ENCODE measurements at places on chromosomes 7 and 10.

DNA sequence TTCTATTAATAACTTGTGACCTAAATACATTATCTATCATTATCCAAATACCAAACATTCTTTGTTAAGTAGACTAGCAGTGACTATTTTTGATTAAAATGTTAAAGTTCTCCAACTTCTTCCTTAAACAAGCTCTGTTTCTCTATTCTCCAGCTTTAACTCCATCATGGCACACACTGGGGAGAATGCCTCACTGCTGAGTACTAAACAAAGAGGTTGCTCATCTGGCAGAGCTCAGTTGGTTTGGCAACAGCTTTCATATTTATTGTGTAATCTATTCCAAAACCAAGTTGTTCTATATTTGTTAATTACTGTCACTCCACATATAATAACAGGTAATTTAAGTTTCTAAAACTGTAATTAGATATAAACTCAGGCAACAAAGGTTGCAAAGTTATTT is 89.6 kb downstream of the USP6NL start:
- DNase-seq: no peak

DNA sequence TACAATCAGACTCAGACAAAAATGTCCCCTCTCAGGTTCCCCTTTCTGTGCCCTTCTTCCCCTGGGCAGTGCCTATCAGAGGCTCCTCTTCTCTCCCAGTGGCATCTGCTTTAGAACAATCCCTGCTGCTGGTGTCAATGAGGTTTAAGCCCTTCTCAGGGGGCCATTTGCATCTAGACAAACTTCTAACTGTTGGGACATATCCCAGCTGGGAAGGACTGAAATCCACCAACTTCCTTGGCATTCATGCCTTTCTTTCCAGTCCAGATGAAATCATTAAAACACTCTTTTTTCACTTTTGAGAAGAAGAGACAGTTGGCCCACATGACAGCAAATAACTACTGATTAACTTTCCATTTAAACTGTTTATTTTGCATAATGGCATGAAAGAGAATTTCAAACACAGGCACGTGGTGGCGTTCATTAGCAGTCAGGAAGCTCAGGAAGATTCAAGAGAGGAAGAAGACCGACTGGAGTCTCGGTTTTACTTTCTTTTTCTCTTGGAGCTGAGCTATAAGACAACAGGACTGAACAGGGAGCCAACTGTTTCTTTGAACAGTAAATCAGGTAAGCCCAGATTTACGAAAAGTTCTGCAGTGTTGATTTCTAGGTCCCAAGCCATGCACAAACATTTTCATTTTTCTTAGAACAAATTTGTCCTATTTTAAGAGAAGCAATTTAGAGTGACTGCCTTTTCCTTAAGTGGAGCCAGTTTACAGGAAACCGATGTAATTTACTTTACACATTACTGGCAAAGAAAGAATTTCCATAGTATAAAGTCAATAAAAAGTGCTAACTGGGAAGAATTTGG is at the start of gene GIMAP2:
Gene GIMAP2 (plus strand): TSS at position 488 of the 811 bp plus-strand sequence. CDS start 1,354 bp downstream, outside the sequence.
- peak; percentile 60 for DNase-seq

GRCh38 chr7:24659505-24659904 is 86.3 kb downstream of the PALS2 start:
- DNase-seq: peak; percentile 46

DNA sequence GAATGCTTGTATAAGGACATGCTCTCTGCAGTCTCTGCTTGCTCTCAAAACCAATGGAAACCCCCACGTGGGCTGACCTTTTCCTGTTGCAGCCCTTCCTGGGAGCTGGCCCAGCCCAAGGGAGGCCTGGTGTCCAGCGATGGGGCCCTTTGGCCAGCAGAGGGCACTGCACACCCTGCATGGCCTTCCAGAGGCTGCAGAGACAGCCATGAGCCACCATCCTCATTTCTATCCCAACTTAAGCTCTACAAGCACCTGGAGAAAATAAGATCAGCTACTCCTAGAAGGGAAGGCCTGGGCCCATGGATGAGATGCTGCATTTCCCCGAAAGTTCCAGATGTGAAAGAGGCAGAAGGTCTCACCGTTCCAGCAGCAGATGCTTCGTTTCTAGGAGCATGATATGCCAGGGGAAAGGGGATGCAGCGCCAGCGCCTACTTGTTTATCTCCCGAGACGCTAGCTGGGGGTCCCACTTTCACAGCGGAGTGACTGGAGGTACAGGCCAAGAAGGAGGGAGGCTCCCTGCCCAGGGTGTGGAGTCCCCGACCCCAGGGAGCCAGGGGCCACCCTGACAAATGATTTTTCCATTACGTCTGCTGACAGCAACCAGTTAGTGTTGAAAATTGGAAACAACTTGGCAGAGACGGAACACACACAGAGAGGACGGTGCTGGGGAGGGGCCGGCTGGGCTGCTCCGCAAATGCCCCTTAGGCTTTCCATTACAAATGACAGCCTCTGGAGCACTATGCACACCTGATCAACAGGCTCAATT is 106.4 kb downstream of the ZRANB1 start:
- peak; percentile 81 for DNase-seq

DNA sequence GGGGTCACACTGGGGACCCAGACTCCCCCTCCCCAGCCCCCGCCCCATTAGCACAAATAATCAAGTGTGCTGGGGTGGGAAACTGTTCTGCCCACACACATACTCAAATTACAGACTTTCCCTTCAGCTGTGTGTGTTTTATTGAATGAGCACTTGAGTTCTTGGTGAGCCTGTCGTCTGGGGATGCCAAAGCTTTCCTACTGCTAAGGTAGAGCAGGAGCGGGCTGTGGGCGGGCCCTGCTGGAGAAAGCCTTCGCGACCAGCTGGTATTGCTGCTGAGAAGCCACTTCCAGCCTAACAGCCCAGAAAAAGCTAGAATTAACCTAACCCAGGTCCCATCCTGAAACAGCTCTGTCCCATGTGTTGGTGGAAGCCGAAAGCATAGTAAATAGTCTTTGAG is 87.0 kb upstream of the KMT2E start:
- DNase-seq: no peak

DNA sequence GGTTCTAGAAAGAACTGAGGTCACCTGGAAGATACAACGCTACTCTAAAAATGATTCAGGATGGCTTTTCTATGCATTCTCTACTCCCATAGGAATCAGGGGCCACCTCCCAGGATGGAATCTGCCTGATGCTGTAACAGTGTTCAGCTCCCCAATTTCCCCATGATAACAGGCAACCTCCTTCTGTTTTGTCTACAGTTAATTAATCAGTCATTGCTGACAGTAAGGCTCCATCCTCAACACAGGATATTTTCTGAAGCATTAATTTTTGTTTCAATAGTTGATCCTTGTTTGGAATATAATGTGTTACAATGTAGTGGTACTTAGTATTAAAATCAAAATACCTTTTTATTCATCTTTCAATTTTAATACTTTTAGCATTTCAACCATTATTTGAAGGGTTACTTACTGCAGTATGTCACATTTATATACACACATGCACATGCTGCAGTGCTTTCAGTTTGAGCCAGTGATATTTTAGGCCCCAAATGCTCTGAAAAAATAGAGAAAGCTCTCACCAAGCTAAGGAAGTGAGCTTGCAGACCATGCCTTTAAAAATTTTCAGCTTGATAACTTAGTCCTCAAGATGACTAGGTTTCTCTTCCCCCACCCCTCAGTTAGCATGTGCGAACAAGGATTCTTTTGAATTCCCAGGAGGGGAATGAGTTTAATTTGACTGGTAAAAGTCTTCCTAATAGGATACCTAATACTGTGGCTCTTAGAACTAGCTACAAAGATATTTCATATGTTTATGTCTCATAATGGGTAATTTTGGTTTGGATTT is 592 bp upstream of the PIK3CG start:
- DNase-seq: peak; percentile 45

GRCh38 chr7:132430861-132431822 is 145.1 kb downstream of the PLXNA4 start:
- DNase-seq: no peak

- DNase-seq: no peak
Observed at GRCh38 chr10:3095373-3096139, 28.2 kb downstream of the PFKP start.

- no peak for DNase-seq
Observed at GRCh38 chr10:11603741-11604140, 7.7 kb downstream of the USP6NL start.

- DNase-seq: no peak
Observed at GRCh38 chr7:98196706-98197605, 14.3 kb upstream of the BHLHA15 start.

- DNase-seq: no peak
Observed at GRCh38 chr7:24866004-24866615, 108.8 kb upstream of the GSDME start.

DNA sequence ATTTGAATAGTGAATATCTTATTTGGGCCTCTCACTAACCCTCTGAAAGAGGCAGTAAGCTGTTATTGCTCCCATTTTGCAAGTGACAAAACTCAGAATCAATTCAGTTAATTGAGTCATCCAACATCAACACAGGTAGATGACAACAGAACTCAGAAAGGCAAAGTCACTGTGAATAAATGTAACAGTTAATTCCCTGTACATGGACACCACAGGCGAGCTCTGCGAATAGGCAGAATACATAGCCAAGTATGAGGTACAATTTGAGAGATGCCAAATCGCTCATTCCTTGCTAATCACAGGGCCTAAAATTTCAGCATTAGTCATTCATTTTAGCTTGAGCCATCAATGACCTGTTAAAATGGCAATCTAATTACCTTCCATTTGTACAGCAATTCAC is 52.6 kb upstream of the HECTD2 start:
- DNase-seq: no peak

- no peak for DNase-seq
Observed at GRCh38 chr10:88525371-88526069, 57.6 kb downstream of the RNLS start.

DNA sequence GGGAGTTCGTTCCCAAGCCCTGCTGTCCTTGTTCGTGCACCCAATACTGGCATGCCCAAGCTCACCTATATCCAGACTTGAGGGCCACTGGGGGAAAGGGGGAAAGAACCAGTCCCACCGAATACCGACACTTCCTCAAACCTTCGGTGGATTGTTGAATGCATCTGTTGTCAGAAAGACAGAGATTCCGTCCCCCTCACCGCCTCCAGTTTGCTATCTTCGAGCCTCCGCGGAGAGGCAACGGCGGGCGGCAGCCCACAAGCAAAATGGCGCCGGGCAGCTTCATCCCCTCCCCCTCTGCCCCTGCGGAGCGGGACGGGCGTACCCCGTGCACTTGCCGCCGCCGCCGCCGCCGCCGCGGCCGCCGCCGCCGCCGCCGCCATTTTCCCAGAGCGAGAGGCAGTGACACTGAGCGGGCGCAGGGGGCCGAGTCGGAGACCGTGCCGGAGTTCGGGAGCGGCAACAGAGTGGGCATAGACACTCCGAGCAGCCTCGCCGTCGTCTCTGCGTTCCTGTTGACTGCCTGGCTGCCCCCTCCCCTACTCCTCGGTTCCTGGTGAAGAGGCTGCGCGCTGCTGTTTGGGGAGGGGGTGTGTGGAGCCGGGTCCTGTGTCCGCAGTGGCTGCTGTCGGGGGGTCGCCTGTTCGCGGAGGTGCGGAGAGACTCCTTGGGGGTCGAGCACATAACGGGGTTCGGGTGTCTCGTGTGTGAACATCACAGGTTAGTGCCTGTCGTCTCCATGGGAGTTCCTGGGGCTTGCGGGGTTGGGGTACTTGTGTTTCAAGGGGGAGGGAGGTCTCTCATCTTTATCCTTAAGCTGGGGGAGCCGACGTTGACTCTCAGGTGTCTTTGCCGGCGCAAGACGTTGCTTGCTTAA is at the start of gene KMT2E:
Gene KMT2E (plus strand): TSS at position 390 of the 877 bp plus-strand sequence. CDS start 26,748 bp downstream, outside the sequence.
- DNase-seq: peak; percentile 84

- DNase-seq: no peak
Observed at GRCh38 chr10:12790270-12790669, 211.2 kb downstream of the CCDC3 start.

DNA sequence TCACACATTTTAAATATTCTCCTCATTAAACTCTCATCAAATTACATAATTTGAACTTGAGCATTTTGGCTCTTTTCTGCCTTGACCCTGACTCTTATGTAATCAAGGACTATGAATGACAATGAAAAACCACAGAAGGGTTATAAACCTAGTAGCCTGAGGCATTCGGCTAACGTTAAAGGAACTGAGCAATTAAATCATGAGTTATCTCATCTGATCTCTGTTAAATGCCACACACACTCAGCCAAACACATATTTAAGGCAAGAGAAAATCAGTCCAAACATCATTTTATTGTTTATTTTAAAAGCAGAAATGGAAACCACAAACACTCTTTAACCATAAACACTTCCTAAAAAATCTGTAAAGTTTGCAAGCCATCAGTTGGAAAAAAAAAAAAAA is 204.3 kb downstream of the DGKI start:
- no peak for DNase-seq

- DNase-seq: peak; percentile 15
Observed at GRCh38 chr7:12524794-12525386, 45.6 kb upstream of the SCIN start.

DNA sequence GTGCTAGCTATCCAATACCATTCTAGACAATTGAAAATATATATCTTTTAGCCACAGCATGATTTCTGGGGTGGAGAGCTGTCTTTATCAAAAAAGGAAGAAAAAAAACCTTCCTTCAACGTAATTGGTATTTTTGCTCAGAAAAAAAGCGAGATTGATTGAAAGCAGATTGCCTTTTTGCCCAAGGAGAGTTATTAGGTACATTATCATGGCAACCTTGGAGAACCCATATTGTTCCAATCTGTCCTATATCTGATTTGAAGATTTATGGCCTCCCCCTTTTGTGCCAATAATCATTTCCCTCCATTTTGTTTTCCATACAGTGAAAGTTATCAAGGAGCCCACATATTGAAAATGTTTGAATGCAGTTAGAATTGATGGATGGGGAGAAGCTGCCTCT is 544.5 kb downstream of the KCNMA1 start:
- no peak for DNase-seq

DNA sequence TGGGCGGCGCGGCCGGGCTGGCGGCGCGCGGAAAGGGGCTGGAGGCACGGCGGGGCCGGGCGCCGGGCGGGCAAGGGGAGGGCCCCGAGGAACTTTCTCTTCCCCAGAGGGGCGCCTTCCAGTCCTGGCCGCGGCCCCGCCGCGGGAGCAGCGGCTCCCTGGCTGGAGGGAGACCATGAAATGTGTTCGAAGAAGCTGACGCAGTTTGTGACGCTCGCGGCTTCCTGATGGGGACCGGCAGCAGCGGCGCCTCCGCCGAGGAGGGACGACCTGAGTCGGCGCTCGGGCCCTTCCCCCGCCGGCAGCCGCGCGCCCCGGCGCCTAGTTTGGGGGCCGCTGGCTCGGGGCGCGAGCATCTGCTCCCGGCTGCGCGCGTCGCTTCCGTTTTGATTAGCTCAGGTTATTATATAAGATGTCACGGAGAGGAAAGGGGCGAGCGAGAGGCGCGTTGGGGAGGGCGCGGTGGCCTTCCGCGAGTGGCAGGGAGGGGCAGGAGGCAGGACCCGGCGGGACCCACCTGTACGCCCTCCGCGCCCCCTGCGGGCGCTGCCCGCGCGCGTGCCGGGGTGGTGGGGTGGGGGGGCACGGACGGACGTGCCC is 57.1 kb upstream of the PCGF5 start:
- peak; percentile 86 for DNase-seq
